CD4-positive, alpha-beta T cell treated with Interleukin-4 for 4 hours (primary cell): ENCODE measurements at places on chromosomes 7 and 10.
A peak's percentile ranks its signal among the peaks of the same experiment; 100 is the strongest.

DNA sequence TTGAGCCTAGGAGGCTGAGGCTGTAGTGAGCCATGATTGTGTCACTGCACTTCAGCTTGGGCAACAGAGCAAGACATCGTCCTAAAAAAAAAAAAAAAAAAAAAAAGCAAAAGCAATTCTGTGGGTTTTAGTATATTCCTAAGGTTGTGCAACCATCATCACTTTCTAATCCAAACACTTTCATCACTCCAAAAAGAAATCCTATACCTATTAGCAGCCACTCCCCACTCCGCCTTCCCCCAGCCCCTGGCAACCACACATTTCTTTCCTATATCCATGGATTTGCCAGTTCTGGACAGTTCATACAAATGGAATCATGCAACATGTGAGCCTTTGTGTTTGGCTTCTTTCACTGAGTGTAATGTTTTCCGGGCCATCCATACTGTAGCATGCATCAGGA lies 20.4 kb downstream of the ZAN start:
- DNase-seq: no peak

DNA sequence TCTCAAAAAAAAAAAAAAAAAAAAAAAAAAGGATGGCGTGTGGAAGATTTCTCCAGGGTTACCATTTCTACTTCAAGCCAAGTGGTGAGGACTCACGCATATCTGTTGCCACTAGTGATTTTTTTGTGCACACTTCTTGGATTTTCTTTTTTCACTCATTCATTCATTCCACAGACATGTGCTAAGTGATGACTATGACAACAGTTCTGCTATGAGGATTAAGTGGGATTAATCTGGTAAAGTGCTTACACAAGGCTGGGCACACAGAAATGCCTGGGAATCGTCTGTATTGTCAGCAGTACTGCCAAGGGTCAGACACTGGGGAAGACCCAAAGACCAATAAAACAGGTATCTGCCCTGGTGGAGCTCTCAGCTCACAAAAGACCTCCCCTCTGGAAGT lies 6.3 kb upstream of the OPN1SW start:
- no peak for DNase-seq

DNA sequence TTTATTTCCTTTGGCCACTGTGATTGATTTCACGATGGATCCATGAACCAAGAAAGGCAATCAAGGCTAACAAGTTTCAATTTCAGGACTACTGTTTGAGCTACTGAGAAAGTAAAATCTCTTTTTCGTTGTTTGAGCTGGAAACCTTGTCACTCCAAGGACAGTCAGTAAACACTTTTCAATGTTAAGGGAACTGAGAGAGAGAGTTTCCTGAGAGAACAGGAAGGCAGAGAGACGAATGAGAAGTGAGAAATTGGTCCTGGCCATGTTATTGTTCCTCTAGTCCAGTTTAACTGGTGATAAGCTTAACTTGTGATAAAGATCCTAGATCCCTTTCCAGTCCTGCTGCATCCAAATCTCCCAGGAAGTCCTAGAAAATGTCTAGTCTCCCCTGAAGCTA lies 909 bp upstream of the AKR1D1 start:
- no peak for DNase-seq

GRCh38 chr7:89232-90019 lies 102.9 kb upstream of the FAM20C start:
- no peak for DNase-seq

- no peak for DNase-seq
Observed at GRCh38 chr7:83036721-83037380, 125.8 kb downstream of the PCLO start.

- no peak for DNase-seq
Observed at GRCh38 chr7:47047384-47047783, 534.5 kb downstream of the TNS3 start.

DNA sequence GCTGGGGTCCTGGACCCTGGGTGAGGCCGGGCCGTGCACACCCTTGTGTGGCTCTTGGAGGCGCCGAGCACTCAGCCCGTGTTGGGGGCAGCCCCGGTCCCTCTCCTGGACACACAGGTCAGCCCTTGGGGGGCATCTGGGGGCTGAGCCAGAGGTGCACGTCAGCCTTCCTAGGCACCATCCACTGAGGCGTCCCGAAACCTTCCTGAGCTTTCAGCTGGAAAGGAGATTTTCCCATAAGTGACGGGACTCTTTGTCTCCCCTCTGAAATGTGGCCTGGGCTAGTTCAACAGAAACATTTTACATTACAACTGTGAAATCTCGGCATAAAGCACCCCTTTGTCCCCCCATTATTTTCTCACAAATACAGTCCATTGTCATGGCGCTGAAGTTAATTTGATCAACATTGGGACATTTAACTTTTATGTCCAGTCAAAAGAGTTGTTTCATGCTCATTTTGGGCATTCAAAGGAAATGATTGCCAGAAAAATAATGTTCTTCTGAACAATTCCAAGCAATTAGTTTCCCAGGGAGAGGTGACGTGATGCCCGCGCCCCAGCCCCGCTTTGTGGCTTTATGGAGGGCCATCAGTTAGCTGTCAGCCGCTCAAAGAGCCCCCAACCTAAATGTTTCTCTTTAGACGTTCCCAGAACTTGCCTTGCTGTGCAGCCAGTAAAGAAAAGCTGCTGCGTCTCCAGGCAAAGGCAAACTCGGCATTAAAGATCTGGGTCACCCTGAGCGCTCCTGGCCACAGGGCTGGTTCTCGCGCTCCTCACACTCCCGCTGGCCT lies 70.8 kb downstream of the NKX6-2 start:
- DNase-seq: no peak

GRCh38 chr10:117262903-117263293 lies 22.0 kb downstream of the SLC18A2 start:
- DNase-seq: no peak

DNA sequence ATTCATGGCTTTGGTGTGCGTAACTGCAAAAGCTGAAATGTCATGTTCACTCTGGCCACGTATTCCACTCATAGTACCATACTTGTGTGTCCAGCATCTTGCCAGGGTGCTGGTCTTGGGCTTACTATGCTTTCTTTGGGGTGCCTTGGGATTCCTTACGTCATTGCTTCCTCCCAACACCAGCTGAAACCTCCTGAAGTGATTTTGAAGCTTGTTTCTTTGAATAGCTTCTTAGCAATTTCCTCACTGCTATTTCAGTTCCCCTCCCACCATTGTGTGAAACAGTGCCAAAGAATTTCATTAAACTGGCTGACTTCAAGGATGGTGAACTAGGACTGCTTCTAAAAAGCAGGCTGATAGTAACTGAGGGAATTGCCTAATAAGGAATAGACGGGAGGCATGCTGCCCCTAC lies 36.9 kb downstream of the ENTPD1 start:
- DNase-seq: no peak

DNA sequence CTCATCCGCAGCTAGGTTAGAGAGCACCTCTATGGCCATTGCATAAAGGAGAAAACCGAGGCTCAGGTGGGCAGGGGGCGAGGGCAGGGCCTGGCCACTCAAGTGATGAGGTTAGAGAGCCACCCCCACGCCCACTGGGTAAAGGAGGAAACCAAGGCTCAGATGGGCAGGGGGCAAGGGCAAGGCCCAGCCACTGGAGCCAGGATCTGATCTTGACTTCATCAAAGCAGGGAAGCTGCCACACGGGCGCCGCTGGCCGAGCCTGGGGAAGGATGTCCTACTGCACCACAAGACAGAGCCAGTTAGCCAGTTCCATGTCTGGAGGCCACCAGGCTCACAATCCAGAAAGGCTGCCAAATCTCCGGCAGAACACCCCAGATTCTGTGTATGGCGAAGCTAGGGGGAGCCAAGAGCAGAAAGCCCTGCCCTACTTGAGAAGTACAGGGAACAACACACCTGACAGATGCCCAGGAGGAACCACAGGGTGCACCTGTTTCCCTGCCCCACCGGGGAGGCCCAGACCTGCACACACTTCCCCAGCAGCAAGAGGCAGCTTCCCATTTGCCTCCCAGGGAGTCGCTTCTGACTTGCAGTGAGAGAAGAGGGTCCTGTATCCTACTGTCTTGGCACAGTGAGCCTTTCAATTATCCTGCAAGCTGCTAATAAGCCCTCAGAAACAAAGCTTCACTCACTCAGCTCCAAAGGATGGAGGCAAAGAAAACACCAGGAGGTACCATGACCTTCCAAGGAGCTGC lies 101.9 kb downstream of the TNS3 start:
- DNase-seq: no peak

DNA sequence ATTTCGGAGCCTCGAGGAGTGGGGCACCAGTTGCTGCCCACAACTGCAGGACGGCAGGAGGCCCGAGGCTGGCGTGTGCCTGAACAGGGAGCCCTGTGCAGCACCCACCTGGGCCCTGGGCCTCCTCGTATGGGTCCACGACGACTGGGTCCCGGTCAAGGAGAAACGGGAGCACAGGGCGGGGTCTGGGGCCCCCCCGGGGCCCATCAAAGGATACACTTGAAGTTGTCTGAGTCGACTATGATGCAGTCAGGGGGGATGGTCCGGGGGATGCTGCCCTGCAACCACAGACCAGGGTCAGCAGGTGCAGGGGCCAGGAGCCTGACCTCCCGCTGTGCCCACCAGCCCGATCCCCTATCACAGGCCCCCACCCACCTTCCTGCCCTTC lies 28.5 kb upstream of the NKX6-2 start:
- no peak for DNase-seq

- no peak for DNase-seq
Observed at GRCh38 chr10:95377950-95378349, 87.1 kb upstream of the PDLIM1 start.

GRCh38 chr10:79418274-79418673 lies 27.1 kb downstream of the ZCCHC24 start:
- no peak for DNase-seq

DNA sequence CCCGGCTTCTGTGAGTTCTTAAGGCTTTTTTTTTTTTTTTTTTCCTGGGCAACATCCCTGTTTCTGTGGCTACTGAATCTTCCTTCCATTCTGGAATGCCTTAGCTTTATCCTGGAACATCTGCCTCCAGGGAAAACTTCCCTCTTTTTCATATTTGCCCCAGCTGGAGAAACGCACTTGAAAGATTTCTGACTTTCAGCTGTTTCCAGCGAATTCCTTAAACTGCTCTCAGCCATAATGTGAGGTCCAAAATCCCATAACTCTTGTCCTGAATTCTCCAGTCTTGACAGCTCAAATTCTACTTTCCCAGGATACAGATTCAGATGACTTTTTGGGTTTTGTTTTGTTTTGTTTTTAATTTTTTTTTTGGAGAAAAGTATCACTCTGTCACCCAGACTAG lies 263.6 kb upstream of the AUTS2 start:
- no peak for DNase-seq

GRCh38 chr7:74173866-74174605 lies at the start of gene EIF4H:
EIF4H (plus strand) TSS chr7:74174356; CDS start chr7:74174384, 28 bp downstream.
- DNase-seq: peak; percentile 95

DNA sequence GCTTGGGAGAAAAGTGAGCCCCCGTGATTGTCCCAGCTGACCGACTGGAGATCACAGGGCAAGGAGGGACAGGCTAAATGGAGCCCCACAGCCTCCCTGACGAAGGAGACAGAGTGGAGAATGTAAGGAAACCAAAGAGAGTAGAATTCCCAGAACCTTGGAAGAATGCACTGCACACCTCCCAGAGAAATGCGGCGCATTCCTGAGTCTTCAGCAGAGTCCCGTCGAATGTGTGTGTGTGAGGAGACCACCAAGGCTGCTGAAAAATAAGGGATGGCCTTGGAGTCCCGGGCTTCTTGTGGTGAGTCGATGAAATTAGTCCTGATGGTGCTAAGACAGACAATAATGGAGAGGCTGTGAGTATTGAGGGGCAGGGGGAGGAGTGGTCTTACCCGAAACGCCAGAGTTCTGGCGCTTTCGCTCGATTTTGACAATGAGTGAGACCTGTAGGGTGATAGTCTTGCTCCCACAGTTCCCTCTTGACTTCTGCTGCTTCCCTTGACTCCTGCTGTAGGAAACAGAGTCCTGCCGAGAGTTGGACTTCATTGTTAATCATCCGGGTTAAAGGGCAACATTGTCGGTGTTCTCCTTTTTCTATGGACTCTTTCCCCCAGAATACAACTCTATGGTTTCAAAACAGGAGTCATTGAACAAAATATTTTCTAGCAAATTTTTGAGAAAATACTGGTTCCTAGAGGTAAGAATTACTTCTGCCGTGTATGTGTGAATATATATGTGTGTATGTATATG lies 103.2 kb downstream of the CNNM2 start:
- DNase-seq: no peak

GRCh38 chr10:112059220-112059619 lies 124.3 kb downstream of the GPAM start:
- DNase-seq: no peak

GRCh38 chr10:126392469-126392868 lies 4.2 kb upstream of the ADAM12 start:
- no peak for DNase-seq

GRCh38 chr7:47932016-47932415 lies 16.2 kb downstream of the PKD1L1 start:
- no peak for DNase-seq

DNA sequence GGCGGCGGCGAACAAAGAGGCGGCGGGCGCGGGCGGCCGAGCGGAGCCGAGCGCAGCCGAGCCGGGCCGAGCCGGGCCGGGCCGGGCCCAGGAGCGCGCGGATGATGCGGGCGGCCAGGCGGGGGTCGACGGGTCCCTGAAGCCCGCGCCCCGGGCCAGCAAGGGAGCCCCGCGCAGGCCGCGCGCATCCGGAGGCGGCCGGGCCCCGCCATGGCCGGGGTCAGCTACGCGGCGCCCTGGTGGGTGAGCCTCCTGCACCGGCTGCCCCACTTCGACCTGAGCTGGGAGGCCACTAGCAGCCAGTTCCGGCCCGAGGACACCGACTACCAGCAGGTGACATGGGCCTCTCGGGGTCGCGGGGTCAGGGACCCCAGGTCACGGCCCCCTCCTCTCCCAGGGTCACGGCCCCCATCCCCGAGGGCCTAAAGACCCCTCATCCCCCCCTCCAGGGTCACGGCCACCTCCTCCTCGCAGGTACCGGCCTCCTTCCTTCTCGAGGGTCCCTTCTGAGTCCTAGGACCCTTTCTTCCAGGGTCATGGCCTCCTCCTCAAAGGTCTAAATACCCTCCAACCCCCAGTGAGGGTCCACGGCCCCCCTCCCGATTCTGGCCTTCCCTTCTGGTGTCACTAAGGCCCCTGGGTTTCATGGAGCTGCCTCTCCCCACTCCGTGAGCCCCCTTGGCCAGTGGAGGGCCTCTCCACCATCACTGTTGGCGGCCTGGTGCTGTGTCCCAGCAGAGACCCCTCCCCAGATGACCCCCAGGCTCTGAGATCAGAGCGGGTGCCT lies at the start of gene TTYH3:
TTYH3 (plus strand) TSS at position 41 of the 787 bp plus-strand sequence; CDS start at position 211, 170 bp downstream.
- no peak for DNase-seq

- no peak for DNase-seq
Observed at GRCh38 chr10:3346851-3347250, 174.3 kb upstream of the PITRM1 start.

DNA sequence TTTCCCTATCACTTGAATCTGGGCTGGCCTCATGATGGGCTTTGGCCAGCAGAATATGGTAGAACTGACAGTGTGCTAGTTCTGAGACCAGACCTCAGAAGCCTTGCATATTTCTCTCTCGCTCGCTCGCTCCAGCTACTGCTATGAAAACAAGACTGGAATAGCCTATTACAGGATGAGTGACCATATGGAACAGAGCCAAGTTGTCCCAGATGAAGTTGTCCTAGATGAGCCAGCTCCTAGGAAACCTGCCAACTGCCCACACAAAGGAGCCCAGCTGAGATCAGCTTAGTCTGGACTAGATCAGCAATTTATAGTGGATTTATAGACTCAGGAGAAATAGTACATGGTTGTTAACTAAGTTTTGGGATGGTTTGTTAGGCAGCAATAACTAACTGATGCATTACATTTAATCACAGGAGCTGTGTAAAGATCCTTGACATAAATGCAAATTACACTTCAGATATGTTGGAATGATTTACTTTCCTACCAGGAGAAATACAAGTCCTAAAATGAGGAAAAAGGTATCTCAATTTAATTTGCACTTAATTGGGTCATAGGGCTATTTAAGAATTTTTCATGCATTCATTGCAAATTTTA lies 6.8 kb upstream of the HECW1 start:
- no peak for DNase-seq

GRCh38 chr10:22341190-22341925 lies 3.9 kb upstream of the SPAG6 start:
- no peak for DNase-seq
